ENCODE measurements at places on chromosomes 2 and 18.

GRCh38 chr2:7868836-7869235 is 813.0 kb upstream of the ID2 start:
- no peak for DNase-seq

DNA sequence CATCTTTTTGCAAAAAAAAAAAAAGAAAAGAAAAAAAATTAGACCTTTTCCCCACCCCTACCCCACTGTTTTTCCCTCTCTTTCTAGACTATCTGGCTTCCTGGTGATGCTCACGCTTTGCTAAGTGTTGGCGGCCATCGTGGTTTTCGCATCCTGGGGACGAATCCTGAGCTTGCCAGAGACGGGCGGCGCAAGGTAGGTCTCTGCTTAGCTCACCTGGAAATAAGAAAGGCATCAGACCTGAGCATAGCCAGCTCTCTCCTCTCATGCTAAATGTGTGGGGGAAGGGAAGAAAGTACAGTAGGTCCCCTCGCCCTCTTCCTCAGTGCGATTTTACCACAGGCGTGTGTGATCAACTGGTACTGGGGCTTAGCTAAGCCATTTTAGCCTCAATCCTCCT is 90.5 kb downstream of the KLHL29 start:
- DNase-seq, result no peak

DNA sequence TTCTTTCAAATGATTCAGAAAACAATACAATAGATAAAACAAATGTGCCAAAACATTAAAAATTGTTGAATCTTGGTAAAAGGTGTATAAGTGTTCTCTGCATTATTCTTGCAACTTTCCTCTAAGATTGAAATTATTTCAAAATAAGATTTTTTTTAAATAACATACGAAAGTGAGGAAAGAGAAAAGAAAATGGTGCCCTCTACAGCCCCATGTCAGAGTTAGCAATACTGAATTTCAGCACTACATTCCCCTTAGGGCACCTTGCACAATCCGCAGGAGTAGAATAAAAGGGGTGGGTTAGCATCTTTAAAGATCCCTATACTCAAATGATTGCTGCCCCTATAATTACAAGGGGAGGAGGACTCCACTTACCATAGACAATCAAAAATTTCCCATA is 433.7 kb downstream of the BCL11A start:
- DNase-seq, result no peak

GRCh38 chr2:189150033-189150432 is 29.5 kb downstream of the COL5A2 start:
- peak; percentile 67 for DNase-seq

GRCh38 chr2:89844221-89844943 is 1152.9 kb downstream of the RPIA start:
- DNase-seq, result no peak

DNA sequence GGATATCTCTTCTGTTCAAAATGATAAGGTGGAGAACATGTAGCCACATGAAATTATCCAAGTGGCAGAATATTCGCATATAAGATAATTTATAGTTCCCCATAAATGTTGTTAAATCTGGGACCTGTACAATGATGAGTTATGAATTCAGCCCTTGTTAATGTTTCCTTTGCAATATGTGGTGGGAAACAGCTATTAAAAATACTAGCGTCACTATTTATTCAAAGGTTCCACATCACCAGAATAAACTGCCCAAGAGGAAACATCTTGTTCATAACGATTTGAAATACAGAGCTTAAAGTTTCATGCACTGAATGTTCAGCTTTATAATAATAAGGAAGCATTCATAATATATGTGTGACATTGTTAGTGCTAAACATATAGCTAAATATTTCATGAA is 223.9 kb upstream of the TCF4 start:
- DNase-seq, result no peak

- no peak for DNase-seq
Observed at GRCh38 chr2:15641530-15641982, 49.9 kb downstream of the DDX1 start.

DNA sequence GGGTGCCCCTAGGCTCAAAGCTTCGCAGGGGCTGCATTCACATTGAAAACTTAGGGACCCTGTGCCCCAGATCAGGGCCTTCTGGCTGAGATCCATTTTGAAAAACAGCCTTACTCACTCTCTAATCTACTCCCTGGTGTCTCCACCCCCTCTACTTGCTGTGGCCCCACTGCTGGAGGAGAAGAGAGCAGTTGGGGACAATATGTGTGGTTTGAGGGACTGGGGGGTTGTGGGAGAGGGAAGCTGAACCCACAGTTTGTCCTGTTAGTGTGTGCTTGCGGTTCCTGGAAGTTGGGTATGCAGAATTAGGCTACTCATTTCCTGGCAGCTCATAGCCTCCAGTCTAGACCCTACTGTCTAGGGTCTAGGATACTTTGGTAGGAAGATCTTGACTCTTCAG is 211.4 kb downstream of the PRKCE start:
- no peak for DNase-seq

- no peak for DNase-seq
Observed at GRCh38 chr2:10398496-10398895, 49.6 kb downstream of the ODC1 start.

- DNase-seq, result no peak
Observed at GRCh38 chr18:60755134-60755533, 382.6 kb upstream of the MC4R start.

DNA sequence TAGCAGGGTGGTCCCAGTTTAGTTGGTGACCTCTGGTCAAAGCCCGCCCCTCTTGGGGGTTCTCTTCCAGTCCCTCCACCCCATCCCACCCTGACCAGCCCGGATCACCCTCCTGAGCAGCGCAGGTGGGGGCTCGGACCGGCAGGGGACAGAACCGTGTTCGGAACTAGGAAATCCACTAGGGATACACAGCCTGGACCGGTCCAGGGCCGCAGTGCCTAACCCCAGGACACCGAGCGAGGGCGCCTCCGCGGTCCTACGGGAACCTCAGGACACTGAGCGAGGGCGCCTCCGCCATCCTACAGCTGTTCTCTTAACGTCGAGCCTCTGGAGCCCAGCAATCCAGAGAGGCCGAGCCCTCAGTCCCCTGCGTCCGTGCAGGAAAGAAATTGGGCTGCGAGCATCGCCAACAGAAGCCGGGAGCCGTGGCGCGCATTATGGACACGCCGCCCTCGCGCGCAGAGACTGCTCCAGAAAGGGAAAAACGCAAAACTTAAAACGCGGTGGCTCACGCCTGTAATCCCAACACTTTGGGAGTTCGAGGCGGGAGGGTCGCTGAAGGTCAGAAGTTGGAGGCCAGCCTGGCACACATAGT is 8.5 kb downstream of the RAX start:
- no peak for DNase-seq

DNA sequence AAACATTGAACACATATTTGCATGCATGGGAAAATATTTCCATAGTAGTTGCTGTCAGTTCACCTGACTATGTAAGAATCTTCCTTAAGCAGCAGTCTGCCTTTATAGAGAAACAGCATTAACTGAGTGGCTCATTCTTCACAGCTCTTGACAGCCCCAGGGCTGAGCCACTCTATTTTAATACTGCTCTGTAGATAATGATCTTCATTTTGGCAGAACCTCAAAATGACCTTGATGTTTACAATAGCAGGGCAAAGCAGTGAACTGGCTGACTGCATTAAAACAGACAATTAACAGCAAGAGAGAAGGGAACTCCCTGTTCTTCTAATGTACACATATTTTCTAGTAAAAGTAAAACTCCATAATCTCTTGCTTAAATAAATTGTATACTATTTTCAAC is 580.6 kb upstream of the SOX11 start:
- no peak for DNase-seq

GRCh38 chr2:53452957-53453748 is 314.5 kb upstream of the CHAC2 start:
- DNase-seq, result no peak

GRCh38 chr2:113251118-113251517 is 27.6 kb downstream of the PAX8 start:
- no peak for DNase-seq

- no peak for DNase-seq
Observed at GRCh38 chr18:35010993-35011392, 30.2 kb upstream of the MAPRE2 start.

- peak; percentile 77 for DNase-seq
Observed at GRCh38 chr18:13120983-13121441, 97.5 kb upstream of the LDLRAD4 start.

DNA sequence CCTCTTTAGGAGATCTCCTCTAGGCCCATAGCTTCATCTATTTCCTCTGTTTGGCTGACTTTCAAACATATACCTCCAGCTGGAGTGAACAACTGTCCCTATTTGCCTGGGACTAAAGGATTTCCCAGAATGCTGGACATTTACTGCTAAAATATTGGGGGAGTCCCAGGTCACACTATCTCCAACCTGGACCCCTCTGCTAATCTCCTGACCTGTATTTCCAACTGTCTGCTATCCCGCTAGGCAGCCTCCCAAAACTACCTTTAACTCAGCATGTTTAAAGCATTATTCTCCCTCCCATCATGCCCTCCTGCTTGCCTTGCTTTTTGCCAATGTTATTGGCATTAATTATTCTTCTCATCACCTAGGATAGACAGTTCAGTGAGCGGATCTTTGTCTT is 77.1 kb downstream of the THADA start:
- no peak for DNase-seq

DNA sequence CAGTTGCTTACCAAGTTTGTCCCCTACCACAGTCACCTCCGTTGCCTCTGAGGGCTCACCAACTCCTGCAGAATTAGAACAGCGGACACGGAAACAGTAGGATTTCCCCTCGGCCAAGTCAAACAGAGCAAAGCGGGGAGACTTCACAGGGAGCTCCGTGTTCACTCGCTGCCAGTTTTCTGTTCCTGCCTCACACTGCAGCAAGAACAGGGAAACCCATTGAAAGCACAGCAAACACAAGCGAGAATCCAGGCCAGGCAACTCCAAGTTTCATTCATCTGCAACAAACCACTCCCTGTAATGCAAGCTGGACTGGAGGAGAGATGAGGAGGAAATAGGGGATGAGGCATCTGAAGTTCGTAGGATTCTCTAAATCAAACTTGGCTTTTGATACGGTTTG is 84.2 kb downstream of the MYOM1 start:
- DNase-seq, result no peak
